ENCODE measurements at places on chromosomes 7 and 10. TPM values are rescaled to one million over a fixed set of nuclear protein-coding genes. Genes with fewer than 3 reads are reported as not detected.

- no peak for DNase-seq
These were observed 23.6 kb upstream of the ITGB8 start for GRCh38 chr7:20307119-20307518.

- DNase-seq, result no peak
These were observed 64.0 kb downstream of the CAMK1D start for GRCh38 chr10:12413369-12413711.

GRCh38 chr10:61272781-61273180, 180.4 kb downstream of the TMEM26 start:
- DNase-seq, result no peak

DNA sequence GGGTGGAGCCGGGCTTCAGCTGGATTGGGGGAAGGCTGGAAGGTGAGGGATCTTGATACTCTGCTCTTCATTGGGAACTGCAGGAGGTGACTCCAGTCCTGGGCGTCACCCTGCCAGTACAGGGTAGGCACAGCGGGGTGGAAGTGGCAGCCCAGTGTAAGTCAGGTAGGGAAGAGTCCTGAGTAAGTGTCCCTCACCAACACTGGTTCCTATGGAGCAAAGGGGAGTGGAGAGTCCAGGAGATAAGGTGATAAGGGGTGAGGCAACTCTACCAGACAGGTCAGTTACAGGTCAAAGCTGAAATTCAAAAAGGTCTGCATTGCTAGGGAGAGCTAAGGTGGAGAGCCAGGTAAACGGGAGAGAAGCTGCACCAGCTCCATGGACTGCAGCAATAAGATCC, 145.6 kb upstream of the NFE2L3 start:
- DNase-seq, result no peak

PHF14 gene
- 28.1 TPM for total RNA-seq

DNA sequence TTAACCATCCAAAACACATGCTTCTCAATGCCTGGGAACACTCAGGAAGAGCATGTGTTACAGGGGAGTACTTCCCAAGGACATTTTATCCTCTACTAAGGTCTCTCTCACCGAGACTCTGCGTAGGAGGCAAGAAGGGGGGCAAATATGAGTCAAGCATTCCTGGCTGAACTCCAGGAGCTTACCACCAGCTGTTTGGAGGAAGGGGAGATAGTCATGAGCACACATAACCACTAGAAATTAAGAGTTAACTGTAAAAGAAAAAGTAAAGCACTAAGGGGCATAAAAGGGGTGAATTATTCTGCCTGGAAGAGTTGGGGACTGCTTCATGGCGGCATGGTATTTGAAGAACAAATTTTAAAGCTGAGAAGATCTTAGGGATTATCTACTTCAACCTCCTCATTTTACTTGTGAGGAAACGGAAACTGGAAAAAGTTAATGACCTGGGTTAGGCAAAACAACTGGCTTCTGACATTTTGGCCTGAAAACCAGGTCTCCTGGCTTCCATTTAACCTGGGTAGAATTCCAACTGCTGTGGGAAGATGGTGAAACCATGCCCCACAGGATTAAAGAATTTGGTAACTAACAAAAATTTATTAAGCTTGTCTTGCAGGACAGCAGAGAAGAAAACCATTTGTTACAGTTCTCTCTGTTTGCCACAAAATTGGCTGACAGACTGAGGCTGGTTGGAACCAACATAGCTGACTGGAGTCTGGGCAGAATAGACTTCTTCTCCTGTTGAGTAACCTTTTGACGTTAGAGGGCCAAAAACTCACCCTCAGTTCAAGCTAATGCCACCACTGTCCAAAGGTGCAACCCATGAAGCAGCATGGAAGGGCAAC, 85.5 kb downstream of the SLC25A13 start:
- DNase-seq, result no peak

DNA sequence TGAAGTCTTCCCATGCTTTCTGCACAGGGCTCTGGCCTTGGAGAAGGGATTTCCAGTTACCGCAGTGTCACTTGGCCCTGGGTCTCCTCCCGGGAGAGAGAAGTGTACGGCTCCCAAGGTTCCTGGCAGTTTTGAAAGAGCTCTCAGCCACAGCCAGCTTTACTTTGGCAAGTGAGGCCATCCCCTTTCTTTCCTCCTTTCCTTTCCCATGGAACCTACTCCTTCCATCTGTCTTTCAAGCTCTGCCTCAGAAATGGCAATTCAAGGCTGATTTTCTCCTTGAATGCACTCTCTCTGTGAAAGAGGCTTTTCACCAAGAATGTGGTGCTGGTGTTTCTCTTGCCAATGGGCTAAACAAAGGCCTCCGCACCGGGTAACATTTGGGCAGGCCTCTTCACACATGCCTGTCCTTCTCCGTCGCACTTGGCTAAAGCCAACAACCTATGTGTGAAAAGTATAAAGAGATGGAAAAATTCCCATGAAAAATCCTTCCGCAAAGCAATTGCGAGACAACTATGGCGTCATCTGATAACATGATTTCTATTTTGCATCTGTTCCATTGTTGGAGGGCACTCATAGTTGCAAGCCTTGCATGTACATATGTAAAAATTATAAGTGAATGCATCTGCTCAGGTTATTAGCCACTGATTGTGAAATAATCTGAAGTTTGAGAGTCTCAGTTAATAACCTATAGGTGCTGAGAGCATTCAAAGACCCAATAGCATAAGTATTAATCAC, 125.4 kb downstream of the PFKFB3 start:
- no peak for DNase-seq

DNA sequence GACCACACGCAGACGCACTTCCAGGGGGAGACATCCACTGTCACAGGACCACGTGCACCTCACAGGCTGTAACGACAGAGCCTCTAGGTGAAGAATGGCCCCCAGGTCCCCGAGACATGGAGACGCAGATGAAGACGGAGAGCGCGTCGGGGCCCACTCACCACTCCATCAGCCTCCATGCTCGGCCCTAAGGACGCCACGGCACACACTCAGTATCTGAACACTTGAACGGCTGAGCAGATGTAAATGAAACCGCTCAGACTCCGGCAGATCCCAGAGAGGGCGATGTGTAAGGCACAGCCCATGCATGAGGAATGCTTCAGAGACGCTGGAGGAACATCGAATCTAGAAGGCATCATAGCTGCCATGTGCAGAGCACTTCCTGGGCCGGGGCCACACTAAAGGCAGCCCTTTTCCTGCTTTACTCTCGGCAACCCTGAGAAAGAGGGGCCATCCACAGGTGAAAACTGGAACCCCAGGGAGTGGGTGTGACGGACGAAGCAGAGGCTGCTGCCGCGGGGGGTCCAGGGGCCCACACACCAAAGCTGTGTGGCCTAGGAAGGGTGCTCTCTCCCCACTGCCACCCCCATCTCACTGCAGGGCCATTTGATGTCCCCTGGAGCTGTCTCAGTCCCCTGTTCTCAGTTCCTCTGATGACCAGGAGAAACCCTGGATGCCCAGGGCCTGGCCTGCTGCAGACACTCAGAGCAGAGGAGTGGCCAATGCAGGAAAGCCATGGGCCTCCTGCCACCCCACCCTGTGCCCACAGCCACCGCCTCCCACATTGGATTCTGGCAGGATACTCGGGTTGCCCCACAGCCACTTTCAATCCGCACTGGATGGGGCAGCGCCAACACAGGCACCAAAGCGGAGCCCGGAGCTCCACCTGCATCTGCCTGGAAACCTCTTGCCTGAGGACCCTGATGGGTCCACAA, 253.8 kb downstream of the MAD1L1 start:
- DNase-seq, result no peak

DNA sequence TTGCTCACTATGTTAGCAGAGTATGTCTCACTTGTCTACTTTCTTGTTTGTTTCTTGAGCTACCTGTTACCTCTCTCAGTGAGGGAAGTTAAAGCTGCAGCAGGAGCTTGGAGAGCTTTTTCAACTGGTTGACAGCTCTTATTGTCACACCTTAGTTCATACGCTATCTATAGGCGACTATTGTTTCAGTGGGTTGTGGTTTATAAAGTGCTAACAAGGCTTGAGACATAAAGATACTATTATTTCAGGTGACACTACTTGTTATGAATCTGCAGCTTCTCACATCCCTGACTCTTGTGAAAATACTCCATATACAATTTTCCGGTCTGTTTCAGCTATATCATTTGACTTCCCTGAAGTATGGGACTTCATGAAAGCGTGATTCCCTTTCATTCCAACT, 167.4 kb downstream of the CSTF2T start:
- no peak for DNase-seq

FHIP2A gene
- 11.4 TPM for total RNA-seq

- no peak for DNase-seq
These were observed 706 bp downstream of the TBATA start for GRCh38 chr10:70784471-70784870.

DNA sequence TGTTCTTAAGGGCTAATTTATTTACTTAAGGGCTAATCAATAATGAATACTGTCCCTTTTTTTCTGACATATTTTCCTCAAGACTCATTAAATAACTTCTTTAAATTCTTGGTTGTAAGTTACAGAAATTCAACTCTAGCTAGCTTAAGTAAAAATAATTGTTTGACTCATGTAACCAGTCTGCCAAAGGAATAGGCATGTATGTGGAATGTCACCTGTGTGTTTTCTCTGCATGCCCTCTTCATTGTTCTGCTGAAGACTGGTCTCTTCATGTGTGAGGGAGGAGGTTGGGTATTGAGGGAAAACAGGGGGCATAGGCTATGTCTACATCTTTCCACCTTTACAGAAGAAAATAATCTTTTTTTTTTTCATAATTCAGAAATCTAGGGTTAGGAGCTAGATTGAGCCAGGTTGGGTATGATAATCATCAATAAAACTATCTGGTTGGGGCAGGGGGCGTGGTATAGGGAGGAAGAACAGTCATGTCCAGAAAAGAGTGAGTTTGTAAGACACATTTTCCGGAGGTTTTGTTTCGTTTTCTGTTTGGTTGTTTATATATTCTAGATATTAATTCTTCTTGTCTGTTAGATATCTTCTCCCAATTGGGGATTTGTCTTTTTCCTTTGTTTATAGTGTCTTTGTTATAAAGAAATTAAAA, 37.9 kb downstream of the EXOC4 start:
- peak; percentile 5 for DNase-seq

GRCh38 chr10:128626397-128627000, 500.3 kb upstream of the MKI67 start:
- DNase-seq, result no peak

GRCh38 chr7:154990964-154991540, 11.9 kb downstream of the PAXIP1 start:
- DNase-seq, result no peak

GRCh38 chr10:102146971-102147428, 5.2 kb upstream of the NOLC1 start:
- no peak for DNase-seq

DNA sequence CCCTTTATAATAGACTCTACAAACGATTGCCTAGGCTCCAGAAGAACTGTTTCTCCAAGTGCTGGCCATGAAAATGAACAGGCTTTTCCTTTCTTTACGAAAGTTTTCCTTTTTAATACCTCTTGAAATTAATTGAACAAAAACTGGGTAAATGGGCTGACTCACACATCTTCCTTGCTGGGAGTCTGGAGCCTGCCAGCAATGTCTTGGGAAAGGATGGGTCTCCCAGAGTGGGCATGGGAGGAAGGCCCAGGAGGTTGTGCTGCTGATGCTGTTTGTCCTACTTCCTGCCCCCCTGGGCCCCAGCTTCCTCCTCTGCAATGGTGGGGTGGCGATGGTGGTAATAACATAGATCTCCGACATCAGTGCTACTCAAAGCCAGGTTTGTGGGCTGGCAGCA, 174.1 kb downstream of the RPS24 start:
- DNase-seq, result no peak

AQP1 gene
- 0.48 TPM for total RNA-seq

EEF1AKMT2 gene
- total RNA-seq, result 22.5 TPM

DNA sequence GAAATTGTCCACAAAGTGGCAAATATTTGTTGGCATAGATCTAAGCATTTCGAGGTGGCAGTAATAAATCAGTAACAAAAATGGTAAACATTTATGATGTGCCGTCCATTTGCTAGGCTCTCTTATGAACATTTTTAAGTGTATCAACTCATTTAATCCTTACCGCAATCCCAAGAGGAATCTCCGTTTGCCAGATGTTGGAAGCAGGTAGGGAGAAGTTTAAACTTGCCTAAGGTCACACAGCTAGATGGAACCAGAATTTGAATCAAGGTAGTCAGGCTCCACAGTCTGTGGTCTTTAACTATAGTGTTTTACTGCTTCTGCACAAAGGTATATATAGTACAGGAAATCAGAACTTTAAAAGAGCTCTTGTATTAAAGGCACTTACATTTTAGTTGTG, 2.6 kb downstream of the MKLN1 start:
- DNase-seq, result no peak

GRCh38 chr10:75978213-75978612, 546.8 kb downstream of the LRMDA start:
- DNase-seq, result no peak

DNA sequence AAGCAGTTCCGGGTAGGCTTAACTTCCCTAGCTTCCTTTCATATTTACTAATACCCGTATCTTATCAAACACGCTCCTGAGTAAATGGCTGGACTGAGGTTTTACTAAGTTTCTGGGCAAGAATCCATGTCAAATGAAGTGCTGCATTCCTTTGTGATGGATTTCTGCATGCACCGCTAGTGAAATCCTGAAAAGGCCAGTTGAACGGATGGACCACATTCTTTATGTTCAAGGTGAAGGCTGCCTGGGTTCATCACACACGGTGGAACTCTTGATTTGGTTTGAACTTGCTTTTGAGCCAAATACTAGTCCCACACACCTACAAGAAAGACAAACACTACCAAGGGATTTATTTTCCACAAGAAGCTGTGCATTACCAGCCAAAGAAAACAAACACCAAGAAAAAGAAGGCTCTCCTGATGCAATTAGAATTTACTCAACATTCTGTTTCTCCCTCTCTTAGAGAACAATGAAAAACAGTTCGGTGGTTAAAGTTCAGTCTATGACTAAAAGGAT, 255.0 kb upstream of the SEMA3C start:
- DNase-seq, result no peak

WIPF3 gene
- total RNA-seq, result not detected

TMEM26 gene
- total RNA-seq, result not detected

TYW1B gene
- total RNA-seq, result 2.8 TPM

IL2RA gene
- 471 TPM for total RNA-seq

ADARB2 gene
- total RNA-seq, result 1.3 TPM

CNTNAP2 gene
- not detected for total RNA-seq

DNA sequence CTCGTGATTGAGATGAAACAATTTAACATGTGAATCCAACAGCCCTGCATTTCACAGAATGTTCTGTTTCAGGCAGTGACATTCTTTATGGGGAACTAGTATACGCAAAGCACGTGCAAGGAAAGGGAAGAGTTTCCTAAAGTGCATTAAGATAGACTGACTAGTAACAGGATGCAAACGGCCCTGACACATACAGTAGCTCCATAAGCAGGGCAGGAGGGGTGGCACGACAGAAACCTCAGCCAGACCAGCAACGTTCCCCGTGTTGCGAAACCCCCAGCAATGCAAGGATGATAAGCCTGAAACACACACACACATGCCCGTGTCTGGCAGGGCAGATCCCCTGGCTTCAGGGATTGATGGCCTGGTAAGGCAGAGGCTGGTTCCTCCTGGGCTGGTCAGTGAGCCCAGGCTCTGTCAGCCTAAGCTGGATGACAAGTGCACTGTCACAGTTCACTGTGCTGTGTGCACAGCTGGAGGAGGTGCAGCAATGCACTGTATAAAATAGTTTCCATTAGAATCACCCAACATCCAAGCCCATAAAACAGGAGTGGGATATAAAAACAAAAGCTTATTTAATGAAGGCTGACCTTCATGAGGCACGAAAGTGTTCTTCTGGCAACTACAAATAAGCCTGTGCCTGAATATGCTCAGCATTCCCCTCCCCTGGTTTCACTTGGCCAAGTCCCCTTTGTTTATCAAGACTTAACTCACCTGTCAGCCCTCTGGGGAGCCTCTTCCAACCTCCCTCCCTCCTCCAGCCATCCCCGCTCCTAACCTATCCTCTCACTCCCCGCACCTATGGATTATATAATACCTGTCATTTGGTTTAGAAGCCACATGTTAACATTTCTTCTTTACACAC, 88.8 kb downstream of the GSAP start:
- no peak for DNase-seq

LBX1 gene
- not detected for total RNA-seq

All from activated naive CD4-positive, alpha-beta T cell treated with anti-CD3 and anti-CD28 coated beads for 36 hours (primary cell).